NCI-H446 (cell line): ENCODE measurements at places on chromosomes 1 and 21.

DNA sequence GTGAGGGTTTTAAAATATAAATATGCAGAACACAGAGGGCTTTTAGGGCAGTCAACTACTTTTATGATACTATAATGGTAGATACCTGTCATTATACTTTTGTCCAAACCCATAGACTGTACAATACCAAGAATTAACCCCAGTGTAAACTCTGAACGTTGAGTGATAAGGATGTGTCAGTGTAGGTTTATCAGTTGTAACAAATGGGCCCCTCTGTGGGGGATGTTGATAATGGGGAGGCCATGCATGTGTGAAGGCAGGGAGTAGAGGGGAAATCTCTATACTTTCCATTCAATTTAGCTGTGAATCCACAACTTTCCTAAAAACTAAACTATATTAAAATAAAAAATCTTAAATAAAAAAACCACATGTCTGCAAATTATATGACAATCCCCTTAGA is 193.5 kb upstream of the CAMK1G start:
- no peak for DNase-seq

DNA sequence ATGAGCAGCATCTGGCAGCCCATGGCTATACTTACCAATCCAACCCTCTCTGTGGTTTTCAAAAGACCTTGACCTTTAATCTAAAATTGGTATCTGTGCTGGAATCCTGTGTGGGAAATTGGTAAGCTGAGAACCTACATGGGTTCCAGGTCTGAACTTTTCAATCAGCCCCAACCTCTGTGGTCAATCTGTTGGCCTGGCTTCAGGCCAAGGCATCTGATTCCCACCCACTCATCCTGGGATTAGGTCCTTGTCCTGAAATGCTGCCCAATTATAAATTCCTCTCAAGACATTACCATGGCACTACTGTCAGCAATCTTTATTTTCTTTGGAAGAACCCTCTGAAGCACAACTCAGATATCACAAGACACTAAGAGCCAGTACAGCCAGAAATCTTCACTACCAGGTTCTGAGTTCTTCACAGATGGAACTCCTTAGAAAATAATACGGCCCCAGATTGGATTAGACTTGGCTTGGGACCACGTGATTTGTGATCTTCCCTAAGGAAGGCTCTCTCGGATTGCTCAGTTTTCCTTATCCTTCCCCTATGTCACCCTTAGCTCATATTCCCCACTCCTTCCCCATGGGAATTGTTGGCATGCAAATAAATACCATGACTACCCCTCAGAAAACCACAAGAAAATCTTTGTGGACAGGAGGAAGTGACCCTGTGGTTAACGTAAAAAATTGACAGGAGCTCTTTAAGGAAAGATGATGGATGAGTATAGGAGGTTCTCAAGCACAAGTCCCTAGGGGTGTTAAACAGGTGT is 207.9 kb upstream of the ST6GALNAC5 start:
- peak; percentile 14 for DNase-seq

DNA sequence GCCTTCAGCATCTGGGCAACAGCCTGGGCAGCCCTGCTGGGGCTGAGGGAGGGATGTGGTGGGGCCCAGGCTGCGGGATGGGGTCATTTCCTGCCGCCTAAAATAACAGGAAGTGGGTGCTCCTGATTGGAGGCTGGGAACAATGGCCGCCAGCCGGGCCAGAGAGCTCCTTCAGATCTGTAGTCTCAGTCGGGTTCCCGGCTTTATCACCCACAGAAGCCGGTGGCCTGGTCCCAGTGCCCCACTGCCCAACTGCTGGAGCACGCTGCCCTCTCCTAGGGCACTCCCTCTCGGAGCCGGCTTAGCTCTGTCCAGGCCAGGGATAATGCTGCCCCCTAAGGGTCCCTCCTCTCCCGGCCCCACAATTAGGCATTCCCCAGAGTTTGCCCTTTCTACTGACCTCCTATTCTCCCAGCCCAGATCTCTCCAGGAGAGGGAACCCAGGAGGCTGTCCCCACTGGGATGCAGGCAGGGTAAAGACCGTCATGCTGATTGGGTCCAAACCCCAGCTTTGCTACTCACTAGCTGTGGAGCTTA is 5.1 kb downstream of the MAP7D1 start:
- no peak for DNase-seq

DNA sequence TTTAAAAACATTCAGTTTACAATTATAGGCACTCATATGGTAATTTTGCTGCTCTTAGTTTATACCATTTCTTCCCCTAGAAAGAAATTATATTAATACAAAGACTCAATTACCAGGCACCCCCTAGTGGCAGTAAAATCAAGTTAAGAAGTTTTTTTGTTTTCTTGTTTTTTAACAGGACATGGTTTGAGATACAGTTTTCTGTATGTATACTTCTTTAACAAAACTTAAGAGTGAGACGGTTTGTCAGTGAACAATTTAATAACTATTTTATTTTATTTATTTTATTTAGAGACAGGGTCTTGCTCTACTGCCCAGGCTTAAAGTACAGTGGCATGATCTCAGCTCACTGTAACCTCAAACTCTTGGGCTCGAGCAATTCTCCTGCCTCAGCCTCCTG is 224.6 kb downstream of the FAF1 start:
- peak; percentile 36 for DNase-seq

DNA sequence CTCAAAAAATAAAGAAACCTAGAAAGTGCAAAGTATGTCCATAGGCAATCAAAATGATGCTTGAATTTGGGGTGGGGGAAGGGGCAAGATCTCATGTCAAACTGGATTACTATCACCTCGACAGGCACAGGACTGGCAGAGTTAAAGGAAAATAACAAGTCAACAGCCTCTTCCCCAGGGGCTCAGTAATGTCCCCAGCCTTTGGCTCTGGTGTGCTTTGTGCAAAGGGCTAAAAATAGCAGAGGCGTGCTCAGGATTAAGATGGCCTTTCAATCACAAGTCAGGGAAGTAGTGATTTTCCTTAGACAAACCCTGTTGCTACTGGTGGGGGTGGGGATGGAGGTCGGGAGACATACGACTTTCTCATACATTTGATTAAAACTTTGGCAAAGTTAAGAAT is 63.5 kb upstream of the OLIG2 start:
- DNase-seq, result no peak

DNA sequence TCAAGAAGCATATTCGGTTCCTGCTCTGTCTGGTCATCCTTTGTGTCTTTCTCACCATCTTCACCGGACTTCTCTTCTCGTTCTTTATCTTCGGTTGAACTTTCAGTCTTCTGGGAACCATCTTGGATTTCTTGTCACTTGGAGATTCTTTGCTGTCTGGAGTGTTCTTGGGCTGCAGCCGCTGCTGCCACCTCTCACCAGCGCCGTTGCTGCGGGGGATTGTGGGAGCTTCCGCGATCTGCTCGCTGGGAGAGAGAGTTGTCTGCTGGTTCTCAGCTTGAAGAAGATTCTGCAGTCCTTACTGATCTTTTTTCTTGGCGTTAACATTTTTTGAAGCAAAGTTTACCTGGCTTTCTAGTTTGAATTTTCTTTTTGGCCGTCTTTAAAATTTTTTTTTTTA is 1165.2 kb upstream of the PRMT6 start:
- no peak for DNase-seq
